Muscle of leg (tissue), 16 donors: ENCODE measurements at places on chromosomes 2 and 18. TPM values are rescaled to one million over a fixed set of nuclear protein-coding genes. Genes with fewer than 3 reads are reported as not detected.

FEV gene
- not detected for polyA plus RNA-seq

DNA sequence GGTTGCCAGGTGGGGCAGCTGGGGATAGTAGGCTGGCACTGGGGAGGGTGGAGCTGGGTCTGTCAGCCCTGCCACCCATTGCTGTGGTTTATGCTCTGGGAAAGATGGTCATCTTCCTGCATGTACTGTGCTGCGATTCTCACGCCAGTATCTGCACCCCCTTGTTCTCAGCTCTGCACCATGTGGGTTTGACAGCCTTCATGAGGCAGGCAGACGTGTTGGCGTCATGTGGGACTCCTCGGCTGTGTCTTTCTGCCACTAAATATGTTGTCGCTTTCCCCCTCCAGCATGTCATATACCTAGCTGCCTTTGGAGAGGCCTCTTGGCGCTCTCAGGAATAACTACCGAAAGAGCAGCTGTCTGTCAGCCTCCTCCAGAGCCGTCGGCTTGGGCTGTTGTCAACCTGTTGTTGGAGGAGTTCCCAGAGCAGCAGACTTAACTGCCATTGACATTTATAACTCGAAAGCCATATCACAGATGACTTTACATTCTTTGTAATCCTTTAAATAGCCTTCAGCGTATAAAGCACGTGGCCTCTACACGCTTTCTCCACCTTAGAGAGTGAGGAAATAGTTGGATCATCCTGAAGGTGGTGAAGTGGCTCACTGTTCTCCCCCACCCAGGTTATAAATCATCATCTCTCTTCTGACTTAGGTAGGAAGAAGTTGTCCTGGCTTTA lies 80.4 kb upstream of the MGAT5 start:
- peak; percentile 82 for DNase-seq

DNA sequence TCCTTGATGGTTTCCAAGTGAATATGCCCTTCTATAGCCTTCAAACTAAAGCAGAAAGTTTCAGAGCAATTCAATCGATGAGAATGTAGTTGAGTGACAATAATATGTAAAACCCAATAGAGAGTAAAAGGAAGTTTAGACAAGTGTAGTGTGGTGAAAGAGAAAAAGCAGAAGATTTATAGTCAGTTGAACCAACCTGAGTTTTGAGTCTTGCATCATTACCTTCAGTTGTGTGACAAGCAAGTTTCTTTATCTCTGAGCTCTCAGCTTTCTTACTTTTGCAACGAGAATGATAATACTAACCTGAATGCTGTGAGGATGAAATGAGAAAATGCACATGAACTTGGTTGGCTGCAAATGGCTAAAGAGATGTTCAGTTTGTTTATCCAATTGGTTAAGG lies 40.6 kb upstream of the TMEM247 start:
- DNase-seq = no peak

DNA sequence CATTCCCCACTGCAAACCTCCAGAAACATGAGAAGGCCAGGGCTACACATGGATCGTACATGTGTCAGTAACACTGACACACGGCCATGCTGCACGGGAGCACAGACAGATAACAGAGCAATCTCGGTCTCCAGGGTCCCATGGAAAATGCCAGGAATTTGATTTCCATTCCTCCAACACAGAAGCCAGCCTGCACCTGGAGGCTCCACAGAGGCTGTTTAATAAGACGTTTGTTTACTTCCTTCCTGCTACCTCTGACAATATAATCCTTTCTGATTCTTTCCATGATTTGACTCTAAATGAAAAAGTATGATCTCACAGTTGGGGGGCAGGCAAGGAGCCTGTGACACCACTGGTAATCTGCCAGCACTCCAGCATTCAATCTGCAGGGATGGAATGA lies 210.9 kb upstream of the DDX18 start:
- peak; percentile 4 for DNase-seq

GRCh38 chr18:12306752-12307700 lies 1.0 kb upstream of the TUBB6 start:
- peak; percentile 90 for DNase-seq

DNA sequence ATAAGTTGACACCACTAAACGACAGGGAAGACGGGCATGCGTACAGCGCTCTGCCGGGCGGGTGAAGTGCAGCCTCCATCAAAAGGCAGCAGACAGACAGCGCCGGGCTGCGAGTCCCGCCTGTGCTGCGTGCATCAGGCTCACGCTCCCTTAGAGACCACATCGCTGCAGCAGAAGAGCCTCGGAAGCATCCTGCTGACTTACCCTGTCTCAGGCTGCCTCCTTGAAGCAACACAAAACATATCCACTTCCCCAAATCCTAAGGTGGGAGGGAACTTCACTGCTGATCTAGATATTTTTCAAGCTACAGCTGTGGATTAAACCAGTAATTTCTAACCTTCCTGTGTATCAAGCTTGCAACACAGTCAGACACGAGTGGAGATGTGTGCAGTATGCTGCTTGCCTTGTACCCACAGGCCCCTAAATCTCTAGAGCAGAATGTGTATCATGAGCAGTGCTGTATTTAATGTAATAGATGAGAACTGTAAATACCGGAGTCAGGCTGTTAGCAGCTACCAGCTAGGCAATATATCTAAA lies 6.4 kb downstream of the MYT1L start:
- no peak for DNase-seq

DNA sequence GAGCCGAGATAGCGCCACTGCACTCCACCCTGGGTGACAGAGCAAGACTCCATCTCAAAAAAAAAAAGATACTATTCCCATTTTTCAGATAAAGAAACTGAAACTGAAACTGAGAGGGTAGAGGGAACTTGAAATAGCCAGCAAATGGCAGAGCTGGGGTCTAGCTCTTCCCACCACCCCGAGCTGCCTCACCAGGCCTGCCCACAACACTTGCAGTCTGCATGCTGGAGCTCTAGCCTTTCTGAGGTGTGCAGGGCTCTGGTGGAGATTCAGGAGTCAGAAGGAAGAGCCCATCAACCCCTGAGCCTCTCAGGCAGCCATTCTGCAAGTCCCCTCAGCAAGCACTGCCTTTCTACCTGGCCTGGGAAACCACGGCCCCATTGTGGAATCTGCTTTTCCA lies 14.3 kb downstream of the EDAR start:
- no peak for DNase-seq

DNA sequence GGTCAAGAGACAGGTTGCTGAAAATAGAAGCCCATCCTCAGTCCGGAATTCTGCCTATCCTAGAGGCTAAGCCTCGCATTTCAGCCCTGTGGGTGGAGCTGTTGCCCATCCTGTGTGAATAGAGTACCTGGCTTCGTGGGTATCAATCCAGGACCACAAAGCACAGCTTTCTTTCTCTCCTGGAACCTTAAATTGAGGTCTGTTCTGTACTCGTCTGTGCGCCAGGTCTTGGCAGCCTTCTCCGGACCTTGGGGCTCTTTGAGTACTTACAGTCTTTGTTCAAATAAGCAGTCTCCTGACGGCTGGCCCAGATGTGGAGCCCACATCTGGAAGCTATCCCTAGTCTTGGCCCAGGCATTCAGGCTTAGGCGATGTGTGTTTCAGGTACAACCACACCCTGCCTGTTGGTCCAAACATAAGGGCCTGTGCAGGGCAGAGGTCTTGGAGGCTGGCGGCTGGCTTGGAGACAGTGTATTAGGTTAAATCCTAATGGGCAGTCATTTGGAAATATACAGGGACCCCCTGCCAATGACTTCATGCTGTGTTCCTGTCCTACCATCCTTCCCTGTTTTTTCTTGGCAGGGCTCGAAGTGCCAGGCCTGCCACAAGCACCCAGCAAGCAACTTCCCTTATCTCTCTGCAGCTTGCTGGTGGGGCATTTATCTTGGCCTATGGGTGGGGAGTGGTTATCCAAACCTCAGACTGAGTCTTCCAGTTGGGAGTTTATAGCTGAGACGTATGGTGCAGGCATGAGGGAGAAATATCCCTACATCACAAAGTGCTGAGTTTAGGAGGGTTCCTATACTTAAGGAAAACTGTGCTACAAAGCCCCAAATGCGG lies 294.1 kb downstream of the BCL2 start:
- DNase-seq = peak; percentile 57

- DNase-seq = peak; percentile 91
Observed at GRCh38 chr2:219736209-219736608, 108.8 kb downstream of the SLC4A3 start.

- peak; percentile 68 for DNase-seq
Observed at GRCh38 chr2:27264753-27265535, 2.1 kb upstream of the SLC30A3 start.

ADRA2B gene
- polyA plus RNA-seq = 2.2 TPM

ZNF385B gene
- polyA plus RNA-seq = 12.5 TPM

- no peak for DNase-seq
Observed at GRCh38 chr2:11100976-11101375, 54.3 kb upstream of the SLC66A3 start.

GRCh38 chr18:72869226-72870185 lies 1.7 kb upstream of the NETO1 start:
- no peak for DNase-seq

DNA sequence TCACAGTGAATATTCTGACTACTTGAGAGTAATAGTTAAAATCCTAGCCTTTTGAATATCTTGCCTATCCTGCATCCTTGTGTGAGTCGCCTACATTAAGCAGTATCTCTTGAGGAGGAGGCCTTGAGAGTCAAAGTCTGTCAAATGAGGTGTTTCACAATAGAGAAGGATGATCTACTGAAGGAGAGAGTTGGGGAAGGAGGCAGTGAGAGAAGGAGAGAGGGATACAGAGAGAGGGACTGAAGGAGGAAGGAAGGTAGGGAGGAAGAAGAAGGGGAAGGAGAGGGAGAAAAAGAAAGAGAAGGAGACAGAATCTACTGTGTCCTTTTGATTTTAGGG lies 123.6 kb upstream of the CYP26B1 start:
- no peak for DNase-seq

TEKT4 gene
- polyA plus RNA-seq = not detected

DNA sequence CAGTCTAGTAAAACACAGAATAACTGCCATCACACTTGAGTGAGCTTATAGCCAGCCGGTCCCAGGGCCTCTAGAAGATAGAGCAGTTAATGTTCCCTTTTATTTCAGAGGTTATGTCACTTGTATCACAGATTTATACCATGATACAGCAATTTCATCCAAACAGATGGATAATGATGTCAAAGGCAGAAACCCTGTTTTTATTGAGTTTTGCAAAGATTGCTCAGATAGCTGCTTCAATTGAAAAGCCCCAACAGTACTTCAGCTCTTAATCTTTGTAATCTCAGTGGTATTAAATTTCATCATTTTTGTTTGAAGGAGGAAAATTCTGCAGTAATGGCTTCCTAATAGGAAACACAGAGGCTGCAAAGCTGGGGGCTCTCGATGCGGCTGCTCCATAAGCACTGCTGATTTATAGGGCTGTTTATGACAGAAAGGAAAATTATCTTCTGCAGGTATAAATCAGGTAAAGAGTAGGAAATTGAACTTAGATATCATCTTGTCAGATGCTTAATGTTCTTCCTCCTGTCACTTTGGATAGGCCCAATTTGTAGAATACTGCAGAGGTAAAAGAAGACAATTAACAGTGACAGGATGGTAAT lies 112.3 kb downstream of the LNPK start:
- DNase-seq = no peak

- peak; percentile 75 for DNase-seq
Observed at GRCh38 chr2:217249121-217250012, 389.5 kb upstream of the TNP1 start.

DNA sequence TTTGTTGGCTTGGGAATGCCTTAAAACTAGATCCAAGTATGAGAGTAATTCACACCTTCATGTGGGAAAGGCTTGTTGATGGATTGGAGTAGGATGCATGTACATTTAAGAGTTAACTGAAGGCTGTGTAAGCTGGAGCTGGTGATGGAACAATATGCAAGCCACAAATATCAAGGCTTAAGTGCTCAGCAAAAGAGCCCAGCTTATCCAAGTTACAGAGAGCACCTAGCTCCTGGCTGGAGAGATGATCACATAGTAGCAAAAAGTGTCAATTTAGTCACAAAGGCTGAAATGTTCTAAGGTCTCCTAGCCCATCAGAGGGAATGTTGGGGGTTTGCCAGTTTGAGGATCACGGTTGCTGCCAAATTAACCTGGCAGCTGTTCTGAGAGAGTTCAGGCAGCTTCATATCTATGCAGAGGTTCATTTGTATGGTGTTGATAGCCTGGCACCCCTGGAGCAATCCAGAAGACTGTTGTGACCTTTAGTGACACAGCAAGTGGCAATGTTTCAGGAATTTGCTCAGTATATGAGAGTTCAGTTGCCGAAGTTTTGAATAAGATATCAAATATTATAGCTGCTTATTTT lies 228.2 kb downstream of the DOK6 start:
- DNase-seq = peak; percentile 13

DNA sequence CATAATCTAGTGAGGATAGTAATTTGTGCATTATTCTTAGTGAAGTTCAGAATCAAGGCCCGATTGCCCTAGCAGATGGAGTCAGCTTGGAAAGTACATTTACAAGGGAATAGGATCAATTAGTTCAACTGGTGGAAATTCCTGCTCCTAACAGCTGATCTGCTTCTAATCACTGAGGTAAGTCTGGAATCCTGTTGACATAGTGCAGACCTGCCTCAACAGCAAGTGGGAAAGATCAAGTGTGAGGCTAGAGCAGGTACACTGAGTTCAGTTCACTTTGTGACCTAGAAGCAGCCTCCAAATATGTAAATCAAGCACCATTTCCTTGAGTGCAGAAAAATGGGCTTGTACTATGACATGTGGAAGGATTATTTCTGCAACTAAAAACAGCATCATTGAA lies 111.2 kb upstream of the NOSTRIN start:
- no peak for DNase-seq

DNA sequence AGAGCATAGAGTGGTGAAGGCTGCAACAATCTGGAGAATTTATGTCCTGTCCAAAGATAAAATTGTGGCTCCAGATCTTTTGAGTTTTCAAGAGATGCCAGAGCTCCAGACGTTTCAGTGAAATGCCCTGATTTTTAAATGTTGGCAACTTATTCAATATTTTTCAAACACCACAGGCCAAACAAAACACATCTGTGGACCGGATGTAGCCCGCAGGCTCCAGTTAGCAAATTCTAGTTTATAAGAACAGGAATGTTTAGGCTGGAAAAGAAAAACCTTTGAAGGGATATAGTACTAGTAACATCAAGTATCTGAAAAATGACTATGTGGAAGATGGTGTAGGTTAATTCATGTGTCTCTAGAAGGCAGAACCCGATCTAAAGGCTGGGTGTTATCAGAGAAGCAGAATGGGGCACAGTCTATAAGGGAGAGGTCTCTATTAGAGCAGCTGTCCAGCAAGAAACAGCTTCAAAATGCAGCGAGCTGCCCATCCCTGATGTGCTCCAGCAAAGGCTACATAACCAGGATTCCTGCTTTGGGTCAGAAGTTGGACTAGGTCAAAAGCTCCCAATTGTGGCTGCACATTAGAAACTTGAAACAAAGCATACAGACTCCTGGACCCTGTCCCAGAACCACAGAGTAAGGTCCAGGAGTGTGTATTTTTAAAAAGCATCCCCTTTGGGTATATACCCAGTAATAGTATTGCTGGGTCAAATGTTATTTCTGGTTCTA lies 105.9 kb downstream of the ANKRD44 start:
- no peak for DNase-seq
